Right cardiac atrium (tissue), 5 donors: ENCODE measurements at places on chromosomes 6 and 20.

GRCh38 chr20:47221036-47221625 is 135.4 kb downstream of the ZMYND8 start:
- peak; percentile 35 for DNase-seq

- DNase-seq: no peak
Observed at GRCh38 chr20:38534756-38535155, 46.2 kb upstream of the ADIG start.

DNA sequence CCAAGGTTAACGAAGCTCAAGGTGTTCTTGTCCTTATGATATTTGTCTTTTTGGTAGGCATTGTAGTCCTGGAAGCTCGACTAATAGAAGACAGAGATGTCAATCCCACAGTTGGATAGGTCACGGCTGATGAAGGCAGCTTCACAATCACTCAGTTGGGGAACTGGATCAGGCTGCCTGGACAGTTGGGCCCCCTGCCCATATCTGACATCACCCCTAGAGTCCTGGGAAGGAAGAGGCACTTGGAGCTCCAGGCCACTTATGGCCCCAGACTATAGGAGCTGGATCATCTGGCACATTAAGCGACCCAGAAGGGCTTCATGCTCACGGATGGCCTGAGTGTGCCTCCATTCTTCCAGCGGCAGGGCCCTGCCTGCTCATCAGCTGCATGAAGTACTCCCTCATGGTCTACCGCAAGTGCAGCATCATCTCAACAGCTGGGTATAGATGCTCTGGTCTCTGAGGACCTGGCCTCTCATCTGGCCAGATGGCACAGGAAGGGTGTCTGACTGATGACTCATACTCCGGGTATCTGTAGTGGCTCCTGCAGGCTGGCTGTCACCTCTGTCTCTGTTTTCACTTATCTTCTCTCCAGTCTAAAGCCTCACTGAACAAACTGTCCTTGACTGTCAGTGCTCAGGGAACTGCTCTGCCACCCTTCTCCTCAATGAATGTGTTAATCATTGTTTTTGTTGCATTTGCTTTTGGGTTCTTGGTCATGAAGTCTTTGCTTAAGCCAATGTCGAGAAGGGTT is 29.2 kb upstream of the SSR1 start:
- DNase-seq: peak; percentile 54

- DNase-seq: no peak
Observed at GRCh38 chr6:134721060-134721405, 228.9 kb downstream of the ALDH8A1 start.

DNA sequence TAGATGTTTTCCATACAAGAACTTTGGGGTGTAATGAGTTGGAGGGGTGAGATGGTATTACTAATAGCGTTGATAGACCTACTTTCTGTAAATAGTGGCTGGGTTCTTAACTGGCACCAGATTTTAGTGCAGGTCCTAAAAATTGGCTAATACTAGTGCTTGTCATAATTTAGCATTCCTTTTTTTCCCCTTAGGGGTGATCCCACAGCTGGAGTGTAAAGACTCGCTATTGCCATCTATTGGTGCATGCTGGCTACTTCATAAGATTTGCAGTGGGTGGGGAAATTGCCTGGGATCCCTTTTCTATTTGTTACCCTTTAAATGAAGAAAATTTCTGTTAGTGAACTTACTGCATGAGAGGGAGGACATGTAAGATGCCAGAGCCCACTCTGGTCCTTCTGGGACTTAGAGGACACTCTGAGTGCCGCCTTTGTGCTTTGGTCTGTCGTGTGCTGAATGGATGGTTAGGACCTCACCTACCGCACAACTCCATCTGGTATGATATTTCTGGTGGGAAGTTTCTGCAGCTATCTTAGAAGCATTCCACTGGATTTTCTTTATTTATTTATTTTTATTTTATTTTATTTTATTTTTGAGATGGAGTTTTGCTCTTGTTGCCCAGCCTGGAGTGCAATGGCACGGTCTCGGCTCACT is 195.5 kb downstream of the JARID2 start:
- no peak for DNase-seq

- DNase-seq: no peak
Observed at GRCh38 chr6:7243179-7243981, 69.6 kb downstream of the SSR1 start.

GRCh38 chr6:125742024-125742423 is 7.4 kb upstream of the HEY2 start:
- DNase-seq: no peak

- DNase-seq: no peak
Observed at GRCh38 chr6:49639177-49639817, 2.7 kb upstream of the RHAG start.

DNA sequence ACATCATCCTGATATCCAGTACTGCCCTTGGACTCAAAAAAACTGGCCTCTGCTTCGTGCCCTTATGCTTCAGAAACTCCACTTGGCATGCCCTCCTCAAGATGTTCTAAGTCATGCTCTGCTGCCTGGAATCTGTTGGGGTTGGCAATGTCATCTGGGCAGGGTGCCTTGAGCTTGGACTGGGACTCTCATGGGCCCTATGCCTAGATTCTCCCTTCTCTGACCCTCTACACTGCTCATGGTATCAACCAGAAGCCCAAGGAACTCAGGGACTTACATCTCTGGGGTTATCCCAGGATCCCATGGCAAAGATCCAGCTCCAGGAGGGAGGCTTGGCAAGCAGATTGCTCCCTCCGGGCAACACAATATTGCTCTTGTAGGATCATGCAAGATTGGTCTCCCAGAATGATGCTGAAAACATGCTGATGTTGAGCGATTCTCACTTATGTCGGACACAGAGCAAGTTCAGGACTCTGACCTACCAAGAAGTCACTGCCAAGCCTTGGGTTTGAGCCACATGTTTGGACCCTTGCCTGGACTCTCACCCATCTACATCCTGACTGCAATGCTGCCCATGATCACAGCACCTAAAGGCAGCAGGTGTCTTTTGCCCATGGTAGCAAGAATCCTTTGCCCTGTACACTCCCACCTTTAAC is 88.8 kb downstream of the ADAT2 start:
- peak; percentile 49 for DNase-seq

GRCh38 chr6:3565291-3565690 is 108.4 kb upstream of the SLC22A23 start:
- DNase-seq: no peak

DNA sequence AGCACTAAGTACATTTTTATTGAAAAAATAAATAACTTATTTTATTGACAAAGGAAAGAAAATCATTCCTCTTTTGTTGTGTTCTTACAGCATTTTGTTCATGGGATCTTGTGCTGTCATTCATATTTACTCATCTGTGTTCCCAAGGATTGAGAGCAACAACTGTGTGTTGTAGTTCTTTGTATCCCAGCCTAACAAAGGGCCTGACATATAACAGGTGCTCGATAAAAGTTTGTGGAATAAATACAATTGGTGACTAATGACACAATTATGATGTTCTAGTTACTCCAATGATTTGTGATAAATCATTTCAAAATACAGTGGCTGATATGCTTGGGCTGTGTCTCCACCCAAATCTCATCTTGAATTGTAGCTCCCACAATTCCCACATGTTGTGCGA is 7.9 kb upstream of the OGFRL1 start:
- no peak for DNase-seq

DNA sequence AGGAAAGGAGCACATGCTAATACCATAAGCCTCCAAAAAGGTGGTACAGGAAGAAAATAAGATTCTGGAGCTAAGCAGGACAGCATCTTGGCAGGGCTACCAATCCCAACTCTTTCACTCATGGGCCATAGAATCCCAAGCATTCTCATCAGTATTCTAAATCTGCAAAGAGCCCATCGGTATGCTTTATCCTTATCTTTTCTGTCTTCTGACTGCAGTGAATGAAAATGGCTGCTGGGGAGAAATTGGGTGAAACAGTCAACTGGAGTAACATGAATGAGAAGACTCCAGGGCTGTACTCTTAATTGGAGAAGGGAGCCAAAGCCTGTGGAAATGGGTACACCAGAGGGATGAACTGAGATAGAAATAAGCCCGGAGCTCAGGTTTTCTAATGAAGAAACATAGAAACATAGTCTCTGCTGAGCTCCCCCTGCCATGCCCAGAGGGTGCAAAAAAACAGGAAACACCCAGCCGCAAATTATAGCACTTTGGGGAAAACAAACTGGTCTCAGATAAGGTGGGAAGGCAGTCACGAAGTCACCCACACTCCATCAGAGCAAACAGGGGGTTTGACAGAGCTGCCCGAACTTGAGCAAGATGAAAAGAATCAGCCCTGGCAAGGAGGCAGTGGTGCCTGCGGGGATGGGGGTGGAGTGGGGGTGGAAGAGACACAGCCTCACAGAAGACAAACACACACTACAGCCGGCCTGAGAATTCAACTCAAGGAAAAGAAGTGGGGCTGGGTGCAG is 35.4 kb upstream of the E2F3 start:
- DNase-seq: no peak

DNA sequence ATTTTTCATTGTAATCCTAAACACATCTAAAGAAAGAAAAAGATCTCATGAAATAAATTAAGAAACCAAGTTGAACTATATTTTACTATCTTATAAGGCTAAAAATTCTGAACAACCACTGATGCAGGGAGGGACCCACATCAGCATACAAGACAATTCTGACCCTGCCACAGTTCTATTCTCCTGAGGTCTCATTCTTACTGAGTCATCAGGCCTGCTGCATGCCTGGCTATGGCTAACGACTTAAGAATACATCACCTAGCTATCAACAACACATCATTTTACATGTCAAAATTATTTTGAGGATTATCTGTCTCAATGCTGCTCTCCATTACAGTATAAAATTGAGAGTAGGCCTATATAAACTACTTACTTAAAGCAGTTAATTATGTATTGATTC is 52.9 kb downstream of the FBXL4 start:
- DNase-seq: no peak

DNA sequence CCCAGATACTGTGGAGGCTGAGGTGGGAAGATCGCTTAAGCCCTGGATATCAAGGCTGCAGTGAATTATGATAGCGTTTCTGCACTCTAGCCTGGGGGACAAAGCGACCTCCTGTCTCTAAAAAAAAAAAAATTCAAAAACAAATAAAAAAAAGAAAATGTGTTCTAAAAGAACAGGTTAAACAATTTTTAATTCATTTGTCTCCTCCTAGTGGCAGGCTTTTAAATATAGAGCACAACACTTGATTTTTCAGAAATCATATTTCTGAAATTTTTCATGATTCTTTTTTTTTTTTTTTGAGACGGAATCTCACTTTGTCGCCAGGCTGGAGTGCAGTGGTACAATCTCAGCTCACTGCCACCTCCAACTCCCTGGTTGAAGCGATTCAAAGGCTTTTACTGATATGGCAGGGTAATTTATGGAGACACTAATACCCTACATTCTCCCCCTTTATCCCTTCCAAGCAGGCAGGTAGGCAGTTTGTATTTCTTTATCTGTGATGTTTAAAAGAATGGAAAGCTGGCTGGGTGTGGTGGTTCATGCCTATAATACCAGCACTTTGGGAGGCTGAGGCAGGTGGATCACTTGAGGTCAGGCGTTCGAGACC is 8.7 kb upstream of the GTF3C6 start:
- no peak for DNase-seq

DNA sequence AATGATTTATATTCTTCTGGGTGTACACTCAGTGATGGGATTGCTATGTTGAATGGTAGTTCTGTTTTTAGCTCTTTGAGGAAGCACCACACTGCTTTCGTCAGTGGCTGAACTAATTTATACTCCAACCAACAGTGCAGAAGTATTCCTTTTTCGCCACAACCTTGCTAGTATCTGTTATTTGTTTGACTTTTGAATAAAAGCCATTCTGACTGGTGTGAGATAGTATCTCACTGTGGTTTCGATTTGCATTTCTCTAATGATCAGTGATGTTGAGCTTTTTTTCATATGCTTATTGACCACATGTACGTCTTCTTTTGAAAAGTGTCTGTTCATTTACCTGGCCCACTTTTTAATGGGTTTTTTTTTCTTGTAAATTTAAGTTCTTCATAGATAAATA is 583.8 kb upstream of the ARID1B start:
- DNase-seq: no peak

DNA sequence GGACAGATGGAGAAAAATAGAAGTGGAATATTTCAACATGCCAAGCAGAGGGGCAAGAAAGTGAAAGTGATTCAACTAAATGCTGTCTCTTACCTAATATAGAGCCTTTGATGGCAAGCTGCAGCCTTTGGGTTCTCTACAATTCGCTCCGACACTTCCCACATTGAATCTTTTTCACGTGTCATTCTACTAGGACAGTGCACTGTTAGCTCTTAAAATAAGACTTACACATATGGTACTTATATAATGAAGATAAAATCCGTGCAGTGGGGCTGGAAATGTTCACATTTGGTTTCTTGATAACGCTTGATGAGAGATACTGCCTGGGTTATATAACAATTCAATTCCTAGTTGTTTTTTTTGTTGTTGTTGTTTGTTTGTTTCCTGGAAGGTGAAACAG is 502.4 kb downstream of the LMBRD1 start:
- DNase-seq: no peak

DNA sequence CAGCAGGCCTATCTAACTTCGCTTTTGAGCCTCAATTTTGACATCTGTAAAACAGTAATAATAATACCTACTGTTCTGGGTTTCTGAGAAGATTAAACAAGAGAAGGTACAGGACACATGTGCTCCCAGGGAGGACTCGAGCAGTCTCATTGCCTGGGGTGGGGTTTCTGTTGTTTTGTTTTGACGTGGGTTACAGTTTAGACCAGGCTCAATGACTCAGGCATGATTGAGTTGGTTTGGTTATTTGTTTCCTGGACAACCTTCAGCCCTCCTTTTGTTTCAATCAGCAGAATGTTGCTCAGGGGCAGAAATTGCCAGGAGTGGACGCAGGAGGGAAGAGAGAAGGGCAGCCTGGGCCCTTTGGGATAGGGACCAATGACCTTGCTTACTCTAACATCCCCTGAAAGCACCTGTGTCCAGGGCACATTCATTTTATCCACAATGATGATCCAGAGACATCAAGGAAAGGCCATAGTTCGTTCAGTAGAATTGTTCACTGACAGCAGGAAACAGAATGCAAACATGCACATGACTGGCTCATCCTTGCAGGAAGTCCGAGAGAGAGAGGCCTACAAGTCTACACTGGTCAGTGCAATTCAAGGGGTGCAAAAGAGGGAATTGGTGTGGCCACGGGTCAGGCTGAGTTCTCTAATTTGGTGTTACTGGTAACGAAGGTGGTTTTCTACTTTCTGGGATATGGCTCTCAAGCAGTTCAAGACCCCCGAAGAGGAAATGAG is 74.5 kb upstream of the MRPS10 start:
- no peak for DNase-seq

- DNase-seq: no peak
Observed at GRCh38 chr20:56151834-56152233, 96.7 kb upstream of the MC3R start.

- DNase-seq: no peak
Observed at GRCh38 chr6:145044641-145045246, 690.6 kb downstream of the EPM2A start.

DNA sequence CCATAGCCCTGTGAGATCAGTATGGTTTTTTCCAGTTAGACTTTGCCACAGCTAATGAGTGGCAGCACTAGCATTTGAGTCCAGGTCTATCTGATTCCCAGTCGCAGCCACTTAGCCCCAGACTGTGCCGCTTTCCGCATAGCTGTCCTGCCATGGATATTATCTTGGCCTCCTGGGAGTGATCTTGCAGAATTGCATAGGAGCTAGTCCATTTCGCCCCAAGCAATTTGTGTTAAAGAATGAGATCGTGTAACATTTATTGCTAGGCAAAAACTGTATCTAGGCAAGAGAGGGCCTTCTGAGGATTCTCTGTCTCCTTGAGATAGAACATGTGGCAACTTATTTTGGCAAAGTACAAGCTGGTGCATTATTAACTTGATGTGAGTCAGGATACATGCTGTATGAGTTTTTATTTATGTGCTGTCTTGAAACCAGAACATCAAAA is 74.2 kb downstream of the EZR start:
- no peak for DNase-seq

GRCh38 chr20:64191002-64191401 is 26.8 kb downstream of the MYT1 start:
- no peak for DNase-seq
